Effector CD8-positive, alpha-beta T cell (primary cell): ENCODE measurements at places on chromosomes 5 and 9.

- DNase-seq: no peak
These were observed 178.7 kb upstream of the SGCD start for GRCh38 chr5:156148301-156148700.

DNA sequence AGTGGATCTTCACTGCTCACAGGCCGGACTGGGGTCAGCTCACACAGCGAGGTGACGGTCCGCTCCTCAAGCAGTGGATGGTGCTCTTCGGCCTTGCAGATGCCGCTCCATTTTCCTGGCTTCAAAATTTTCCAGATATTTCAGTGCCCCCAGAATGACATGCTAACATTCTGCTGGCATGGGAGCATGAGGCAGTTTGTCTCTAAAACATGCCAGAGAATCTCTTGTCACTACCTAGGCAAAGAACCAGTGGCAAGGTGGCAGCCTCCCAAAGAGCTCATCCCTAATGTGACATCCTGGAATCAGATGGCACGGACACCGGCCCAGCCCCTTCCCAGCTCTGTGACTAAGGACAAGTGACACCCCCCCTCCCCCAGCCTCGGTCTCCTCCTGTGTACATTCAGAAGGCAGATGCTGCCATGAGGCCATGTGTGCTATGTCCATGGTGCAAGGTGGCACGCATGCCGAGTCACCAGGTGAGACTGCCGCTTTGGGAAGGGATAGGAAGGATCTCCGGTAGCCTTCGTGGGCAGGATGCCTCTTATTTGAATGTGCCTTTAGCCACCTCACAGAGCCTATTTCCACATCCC is 2.7 kb downstream of the S1PR3 start:
- DNase-seq: no peak

DNA sequence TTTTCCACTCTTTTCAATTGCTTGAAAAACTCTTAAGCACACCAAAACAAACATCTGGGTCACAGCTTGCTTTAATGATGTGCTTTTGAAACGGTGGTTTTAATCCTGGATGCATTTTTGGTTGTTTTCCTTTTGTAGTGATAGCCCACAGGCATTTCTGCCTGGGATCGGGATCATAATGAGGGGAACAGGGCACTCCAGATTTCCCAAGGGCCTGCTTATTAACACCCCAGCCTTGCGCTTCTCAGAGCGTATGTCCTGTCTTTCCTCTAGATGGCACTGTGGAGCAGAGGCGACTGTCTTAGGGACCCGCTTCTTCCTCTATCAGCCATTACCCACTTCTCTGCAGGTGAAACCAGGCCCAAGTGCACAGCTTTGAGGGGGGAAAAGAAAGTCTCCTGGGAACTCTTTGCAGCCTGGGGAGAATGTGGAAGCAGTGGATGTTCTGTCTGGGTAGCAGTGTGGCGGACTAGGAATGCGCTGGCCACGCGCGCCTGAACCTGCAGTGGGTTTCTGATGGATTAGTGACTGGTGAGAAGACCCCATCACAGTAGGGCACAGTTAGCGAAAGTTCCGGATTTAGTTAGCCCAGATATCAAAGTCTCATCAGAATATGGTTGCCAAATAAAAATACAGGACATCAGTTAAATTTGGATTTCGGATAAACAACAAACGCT is 190.1 kb downstream of the GNA14 start:
- DNase-seq: peak; percentile 25

DNA sequence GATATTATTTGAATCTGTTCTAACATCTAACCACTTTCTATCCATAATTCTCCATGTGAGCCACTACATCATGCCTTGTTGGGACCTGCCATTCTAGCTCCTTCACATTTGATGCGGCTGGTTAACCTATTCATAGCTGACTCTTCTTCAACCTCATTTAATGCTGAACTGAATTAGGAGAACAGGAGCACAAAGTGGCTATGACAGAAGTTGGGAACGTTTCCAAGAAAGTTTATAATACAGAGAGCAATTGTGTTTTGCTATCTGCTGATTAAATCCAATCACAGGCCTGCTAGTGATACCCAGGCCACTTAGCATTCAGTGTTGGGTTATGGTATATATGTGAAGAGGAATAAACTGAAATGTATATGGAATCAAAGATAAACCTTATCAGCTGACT is 440.3 kb downstream of the PTPRD start:
- DNase-seq: no peak

- DNase-seq: no peak
These were observed 26.5 kb upstream of the NREP start for GRCh38 chr5:111783537-111783936.

GRCh38 chr5:160036884-160037283 is 27.9 kb downstream of the TTC1 start:
- no peak for DNase-seq

DNA sequence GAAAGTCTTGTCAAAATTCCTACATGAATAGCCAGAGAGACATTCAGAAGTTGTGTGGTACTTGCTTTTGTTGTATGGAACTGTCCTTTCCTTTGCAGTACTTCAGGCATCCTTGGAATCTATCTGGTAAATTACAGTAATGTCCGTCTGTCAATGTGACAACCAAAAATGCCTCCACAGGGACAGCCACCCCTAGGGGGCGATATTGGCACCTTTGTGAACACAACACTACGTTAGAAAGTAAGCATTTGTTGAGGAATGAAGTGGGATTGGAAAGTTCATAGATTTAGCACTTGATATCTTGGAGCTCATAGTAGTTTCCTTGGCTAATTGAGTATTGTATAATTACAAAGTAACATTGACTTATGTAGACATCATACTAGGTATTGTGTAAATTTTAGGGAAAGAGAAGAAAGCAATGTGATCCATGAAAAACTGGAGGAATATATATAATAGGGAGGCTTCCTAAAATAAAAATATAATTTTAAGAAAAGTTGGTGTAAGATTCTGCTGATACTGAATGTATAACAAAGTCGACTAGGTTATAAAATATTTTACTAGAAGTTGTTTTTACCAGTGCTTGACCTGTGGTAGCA is 32.7 kb downstream of the TMEFF1 start:
- peak; percentile 10 for DNase-seq

DNA sequence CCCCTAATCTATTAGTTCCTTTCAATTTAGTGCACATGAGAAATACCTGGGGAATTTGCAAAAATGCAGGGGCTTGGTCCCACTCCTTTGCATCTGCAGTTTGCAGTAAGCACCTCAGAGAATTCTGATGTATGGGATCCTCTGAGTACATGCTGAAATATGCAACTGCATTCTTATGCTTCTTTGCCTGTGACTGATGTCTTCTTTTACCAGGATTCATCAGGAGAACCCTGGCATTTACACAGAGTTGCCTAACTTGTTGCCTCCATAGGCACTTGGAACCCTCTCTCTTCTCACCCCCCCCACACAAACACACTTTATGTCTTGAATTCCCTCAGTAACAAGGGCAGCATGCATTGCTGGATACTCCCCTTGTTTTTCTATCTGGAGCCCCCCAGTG is 173.1 kb downstream of the KDM4C start:
- DNase-seq: no peak

DNA sequence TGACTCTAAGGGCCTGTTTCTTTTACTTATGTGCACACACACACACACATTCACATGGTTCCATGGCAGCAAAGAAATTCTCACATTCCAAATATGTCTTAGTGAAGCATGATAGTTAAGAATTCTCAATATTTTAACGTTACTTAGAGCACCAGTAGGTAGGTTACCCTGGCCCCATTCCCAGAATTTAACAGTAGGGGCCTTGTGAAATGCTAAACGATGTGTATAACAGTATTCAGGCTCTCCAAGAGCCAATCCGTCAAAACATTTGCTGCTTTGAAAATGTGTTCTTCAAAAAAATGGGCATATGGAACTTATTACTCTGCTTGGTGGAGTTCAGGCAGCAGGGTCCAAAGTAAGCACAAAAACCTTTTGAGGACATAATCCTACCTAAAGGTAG is 93.7 kb upstream of the DAB2 start:
- DNase-seq: no peak

- no peak for DNase-seq
These were observed 24.4 kb upstream of the ZNF366 start for GRCh38 chr5:72531496-72532190.

GRCh38 chr5:128469912-128470311 is 68.1 kb downstream of the FBN2 start:
- DNase-seq: no peak

DNA sequence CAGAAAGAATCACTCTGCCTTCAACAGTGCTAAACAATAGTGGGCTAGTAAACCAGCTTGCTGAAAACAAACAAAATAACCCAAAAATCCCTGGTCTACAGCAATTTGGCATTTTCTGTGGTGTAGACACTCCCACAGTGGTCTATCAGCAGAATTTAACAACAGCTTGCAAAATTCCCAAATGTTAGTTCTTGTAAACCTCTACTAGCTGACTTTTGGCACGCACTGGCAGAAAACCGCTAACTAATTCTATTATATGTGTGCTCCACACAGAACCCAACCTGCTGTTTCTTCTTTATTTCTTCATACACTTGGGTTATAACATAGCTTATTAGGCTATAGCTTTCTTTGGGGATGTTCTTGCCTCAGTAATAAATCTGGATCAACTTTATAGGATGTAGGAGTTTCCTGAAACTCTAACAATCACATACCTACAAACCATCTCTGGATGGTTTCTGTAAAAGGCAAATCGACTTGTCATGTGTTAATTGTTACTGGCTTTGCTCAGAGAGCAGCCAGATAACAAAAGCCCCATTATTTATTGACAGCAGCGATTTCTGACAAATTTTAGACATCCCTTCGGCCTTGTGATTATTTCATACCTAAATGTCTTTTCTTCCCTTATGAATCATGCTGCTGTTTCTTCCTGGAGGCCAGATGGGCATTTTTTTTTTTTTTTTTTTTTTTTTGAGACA is 82.7 kb upstream of the NAA35 start:
- no peak for DNase-seq

GRCh38 chr9:128677794-128678193 is 11.2 kb upstream of the SET start:
- DNase-seq: no peak

- no peak for DNase-seq
These were observed 182.8 kb downstream of the SPOCK1 start for GRCh38 chr5:137316346-137316736.

GRCh38 chr9:81363916-81364480 is 325.3 kb downstream of the TLE1 start:
- no peak for DNase-seq

DNA sequence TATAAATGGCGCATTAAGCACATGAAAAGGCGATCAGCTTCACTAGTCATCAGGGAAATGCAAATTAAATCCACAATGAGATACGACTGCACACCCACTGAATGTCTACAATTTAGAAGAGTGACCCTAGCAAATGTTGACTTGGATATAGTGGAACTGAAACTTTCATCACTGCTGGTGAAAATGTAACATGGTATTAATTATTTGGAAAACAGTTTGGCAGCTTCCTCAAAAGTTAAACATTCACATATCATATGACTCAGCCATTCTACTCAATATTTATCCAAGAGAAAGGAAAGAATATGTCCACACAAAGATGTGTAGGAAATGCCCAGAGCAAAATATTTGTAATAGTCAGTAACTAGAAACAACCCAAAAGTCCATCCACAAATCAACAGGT is 146.5 kb downstream of the LPAR1 start:
- DNase-seq: no peak

GRCh38 chr9:133521122-133522072 is 3.4 kb downstream of the MYMK start:
- DNase-seq: no peak
